B cell (primary cell): ENCODE measurements at places on chromosomes 6 and 20. TPM values are rescaled to one million over a fixed set of nuclear protein-coding genes. Genes with fewer than 3 reads are reported as not detected.

The BTN2A1 gene
- 63.3 and 69.6 TPM in 2 replicates for total RNA-seq

The SRSF12 gene
- total RNA-seq = not detected in 2 replicates

- H3K4me3 ChIP-seq = no peak overlapping the region
- no peaks in the 10 kb centered on the region for H3K36me3 ChIP-seq
- DNase-seq = no peak
- H3K4me1 ChIP-seq = no peaks in the 10 kb centered on the region
- H3K27ac ChIP-seq = no peak overlapping the region
Observed at GRCh38 chr20:19048995-19049501, 163.4 kb upstream of the SLC24A3 start.

- no peaks in the 10 kb centered on the region for H3K27me3 ChIP-seq
- DNase-seq = no peak
- no peaks in the 10 kb centered on the region for H3K4me1 ChIP-seq
- no peak overlapping the region for H3K4me3 ChIP-seq
- no peak overlapping the region for H3K27ac ChIP-seq
- H3K36me3 ChIP-seq = no peaks in the 10 kb centered on the region
Observed at GRCh38 chr6:111683157-111683556, 77.5 kb upstream of the TRAF3IP2 start.

DNA sequence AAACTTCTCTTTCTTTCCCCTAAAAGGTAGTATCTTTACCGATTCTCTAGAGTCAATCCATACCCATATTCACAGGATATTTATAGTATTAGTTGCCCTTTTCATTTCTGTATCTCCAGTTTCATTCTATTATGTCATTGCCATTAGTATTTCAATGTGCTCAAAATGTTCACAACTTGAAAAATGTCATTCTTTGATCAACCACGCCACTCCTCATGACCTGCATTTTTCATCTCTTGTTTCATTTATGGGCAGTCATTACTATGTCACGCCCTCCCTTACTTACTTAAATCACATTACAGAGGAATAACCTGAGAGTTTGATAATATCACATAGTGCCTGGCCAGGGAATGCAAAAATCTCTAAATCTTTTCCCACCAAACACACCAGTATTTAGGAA, 427.3 kb upstream of the GJE1 start:
- H3K27me3 ChIP-seq = no peaks in the 10 kb centered on the region
- no peak overlapping the region for H3K4me3 ChIP-seq
- H3K27ac ChIP-seq = no peak overlapping the region
- H3K4me1 ChIP-seq = no peaks in the 10 kb centered on the region

- H3K4me3 ChIP-seq = no peak overlapping the region
- H3K27me3 ChIP-seq = no peaks in the 10 kb centered on the region
- H3K4me1 ChIP-seq = no peaks in the 10 kb centered on the region
- DNase-seq = no peak
- H3K36me3 ChIP-seq = no peaks in the 10 kb centered on the region
- no peak overlapping the region for H3K27ac ChIP-seq
Observed at GRCh38 chr6:21636876-21637275, 43.3 kb downstream of the SOX4 start.

DNA sequence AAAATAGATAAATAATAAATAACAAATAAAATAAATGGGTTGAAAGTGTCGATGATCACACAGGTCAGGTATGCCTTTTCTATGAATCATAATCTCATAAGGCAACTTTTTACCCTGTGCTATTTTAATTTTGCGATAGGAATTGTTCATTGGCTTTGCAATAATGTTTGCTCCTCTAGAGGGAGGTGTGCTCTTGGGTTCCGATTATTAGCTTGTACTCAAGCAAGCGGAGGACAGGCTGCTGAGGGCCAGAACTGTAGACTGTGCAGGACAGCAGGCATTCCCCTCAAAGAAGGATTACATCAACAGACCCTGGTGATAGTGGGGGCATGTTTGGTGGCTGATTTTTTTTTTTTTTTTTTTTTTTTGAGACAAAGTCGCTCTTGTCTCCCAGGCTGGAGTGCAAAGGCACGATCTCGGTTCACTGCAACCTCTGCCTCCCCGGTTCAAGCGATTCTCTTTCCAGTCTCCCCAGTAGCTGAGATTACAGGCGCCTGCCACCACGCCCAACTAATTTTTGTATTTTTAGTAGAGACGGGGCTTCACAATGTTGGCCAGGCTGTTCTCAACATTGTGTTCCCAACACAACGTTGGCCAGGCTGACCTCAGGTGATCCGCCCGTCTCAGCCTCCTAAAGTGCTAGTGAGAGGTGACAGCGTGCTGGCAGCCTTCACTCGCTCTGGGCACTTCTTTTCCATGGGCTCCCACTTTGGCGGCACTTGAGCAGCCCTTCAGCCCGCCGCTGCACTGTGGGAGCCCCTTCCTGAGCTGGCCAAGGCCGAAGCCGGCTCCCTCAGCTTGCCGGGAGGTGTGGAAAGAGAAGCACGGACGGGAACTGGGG, 35.6 kb downstream of the RIOK1 start:
- DNase-seq = peak; percentile 38
- no peaks in the 10 kb centered on the region for H3K4me1 ChIP-seq
- H3K27me3 ChIP-seq = no peaks in the 10 kb centered on the region
- H3K4me3 ChIP-seq = no peak overlapping the region
- H3K27ac ChIP-seq = no peak overlapping the region

- H3K36me3 ChIP-seq = no peaks in the 10 kb centered on the region
- no peaks in the 10 kb centered on the region for H3K27me3 ChIP-seq
- no peak overlapping the region for H3K4me3 ChIP-seq
- no peaks in the 10 kb centered on the region for H3K4me1 ChIP-seq
Observed at GRCh38 chr6:77368660-77369313, 94.5 kb downstream of the HTR1B start.

DNA sequence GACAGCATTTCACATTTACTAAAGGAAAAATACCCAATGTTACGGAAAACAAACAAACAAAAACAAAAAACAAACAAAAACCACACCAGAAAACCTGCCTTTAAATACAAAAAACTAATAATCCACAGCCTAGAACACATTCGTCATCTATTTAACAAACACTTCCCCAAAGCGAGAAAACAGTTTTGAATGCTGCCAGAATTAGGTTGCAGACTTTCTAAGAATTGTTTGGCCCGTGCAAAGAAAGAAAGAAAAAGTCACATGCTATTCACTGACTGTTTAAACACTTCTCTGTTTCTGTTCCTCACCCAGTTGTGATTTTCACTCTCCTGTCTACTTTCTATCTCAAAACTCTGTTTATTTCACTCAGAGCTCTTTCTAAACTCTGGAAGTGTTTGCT, 52.5 kb downstream of the BCAS1 start:
- peaks cover 17% of the 10 kb centered on the region for H3K4me1 ChIP-seq
- H3K27ac ChIP-seq = peak overlapping the region; percentile 22
- H3K36me3 ChIP-seq = no peaks in the 10 kb centered on the region

- no peak overlapping the region for H3K4me3 ChIP-seq
- peaks cover 1% of the 10 kb centered on the region for H3K36me3 ChIP-seq
Observed at GRCh38 chr20:35901678-35902544, 52.4 kb downstream of the SCAND1 start.

The FNDC11 gene
- 3.8 and 5.1 TPM in 2 replicates for total RNA-seq

The HAO1 gene
- not detected in 2 replicates for total RNA-seq

GRCh38 chr6:143328876-143329275, 121.6 kb downstream of the ADAT2 start:
- H3K27me3 ChIP-seq = no peaks in the 10 kb centered on the region
- H3K27ac ChIP-seq = no peak overlapping the region
- DNase-seq = no peak

DNA sequence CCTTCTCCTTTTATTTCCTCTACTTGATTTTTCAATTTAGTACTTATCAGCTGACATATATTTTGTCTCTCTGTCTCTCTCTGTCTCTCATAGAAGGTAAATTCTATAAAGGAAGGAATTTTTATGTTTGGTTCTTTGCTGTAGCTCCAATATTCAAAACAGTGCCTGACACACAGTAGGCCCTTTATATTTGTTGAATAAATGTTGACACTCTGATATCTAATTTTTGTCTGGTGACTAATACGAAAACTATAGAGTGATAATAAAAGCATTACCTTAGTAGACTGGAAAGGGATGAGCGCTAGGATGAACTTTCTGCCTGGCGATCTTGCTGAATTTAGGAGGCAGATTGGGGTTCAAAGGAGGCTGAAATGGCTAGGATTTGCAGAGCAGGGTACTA, 42.8 kb downstream of the PTPN1 start:
- H3K36me3 ChIP-seq = peaks cover 9% of the 10 kb centered on the region
- DNase-seq = no peak
- H3K4me1 ChIP-seq = peaks cover 62% of the 10 kb centered on the region
- H3K4me3 ChIP-seq = no peak overlapping the region
- H3K27ac ChIP-seq = no peak overlapping the region

The GPLD1 gene
- total RNA-seq = 6.2 and 7.0 TPM in 2 replicates

The C6orf163 gene
- 10.0 and 11.8 TPM in 2 replicates for total RNA-seq

DNA sequence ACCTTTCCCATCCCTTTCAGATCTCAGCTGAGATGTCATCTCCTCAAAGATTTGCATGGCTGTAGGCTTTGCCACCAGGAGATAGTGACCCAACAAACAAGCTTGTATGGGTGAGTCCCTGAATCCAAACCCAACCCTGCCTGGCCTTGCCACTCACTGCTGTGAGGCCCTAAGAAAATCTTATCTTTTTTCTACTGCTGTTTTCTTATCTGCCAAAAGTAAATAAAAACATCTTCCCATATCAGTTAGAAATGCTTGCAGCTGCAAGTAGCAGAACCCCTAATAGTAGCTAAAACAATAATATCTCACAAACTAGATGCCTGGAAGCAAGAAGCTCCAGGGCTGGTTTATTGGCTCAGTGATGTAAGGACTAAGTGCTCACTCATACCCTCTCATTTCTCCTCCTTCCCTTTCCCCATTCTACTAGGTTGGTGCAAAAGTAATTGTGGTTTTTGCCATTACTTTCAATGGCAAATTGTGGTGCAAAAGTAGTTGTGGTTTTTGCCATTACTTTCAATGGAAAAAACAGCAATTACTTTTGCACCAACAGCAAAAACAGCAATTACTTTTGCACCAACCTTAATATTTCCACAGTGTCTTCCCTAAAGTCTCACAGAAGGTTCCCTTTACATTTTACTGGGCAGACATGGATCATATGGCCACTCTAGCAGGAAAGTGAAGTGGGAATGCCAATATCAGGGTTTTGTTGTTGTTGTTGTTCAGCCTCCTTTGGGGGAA, 56.7 kb upstream of the PSMF1 start:
- no peak overlapping the region for H3K4me3 ChIP-seq
- no peak for DNase-seq
- H3K27me3 ChIP-seq = no peaks in the 10 kb centered on the region

The RCAN2 gene
- total RNA-seq = not detected in 2 replicates

- no peaks in the 10 kb centered on the region for H3K36me3 ChIP-seq
- DNase-seq = no peak
- no peaks in the 10 kb centered on the region for H3K27me3 ChIP-seq
Observed at GRCh38 chr6:44820759-44821158, 433.3 kb downstream of the CDC5L start.

DNA sequence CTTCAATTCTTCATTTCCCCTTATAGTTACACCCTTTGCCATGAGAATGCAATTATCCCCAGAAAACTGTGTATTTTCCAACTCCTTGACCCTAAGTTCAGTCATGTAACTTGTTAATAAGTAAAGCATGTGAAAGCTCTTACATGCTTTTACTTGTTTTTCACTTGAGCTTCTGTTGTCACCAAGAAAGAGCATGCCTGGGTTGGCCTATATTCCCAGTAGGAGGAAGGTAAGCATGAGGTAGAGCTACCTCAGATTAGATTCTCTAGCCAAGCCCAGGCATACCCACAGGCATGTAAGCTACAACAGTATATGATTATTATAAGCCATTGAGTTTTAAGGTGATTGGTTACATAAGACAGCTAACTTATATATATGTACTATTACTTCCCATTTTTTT, 101.7 kb upstream of the SMLR1 start:
- no peaks in the 10 kb centered on the region for H3K27me3 ChIP-seq
- no peaks in the 10 kb centered on the region for H3K36me3 ChIP-seq
- H3K4me1 ChIP-seq = no peaks in the 10 kb centered on the region
- no peak overlapping the region for H3K27ac ChIP-seq

The C20orf141 gene
- not detected in 2 replicates for total RNA-seq

DNA sequence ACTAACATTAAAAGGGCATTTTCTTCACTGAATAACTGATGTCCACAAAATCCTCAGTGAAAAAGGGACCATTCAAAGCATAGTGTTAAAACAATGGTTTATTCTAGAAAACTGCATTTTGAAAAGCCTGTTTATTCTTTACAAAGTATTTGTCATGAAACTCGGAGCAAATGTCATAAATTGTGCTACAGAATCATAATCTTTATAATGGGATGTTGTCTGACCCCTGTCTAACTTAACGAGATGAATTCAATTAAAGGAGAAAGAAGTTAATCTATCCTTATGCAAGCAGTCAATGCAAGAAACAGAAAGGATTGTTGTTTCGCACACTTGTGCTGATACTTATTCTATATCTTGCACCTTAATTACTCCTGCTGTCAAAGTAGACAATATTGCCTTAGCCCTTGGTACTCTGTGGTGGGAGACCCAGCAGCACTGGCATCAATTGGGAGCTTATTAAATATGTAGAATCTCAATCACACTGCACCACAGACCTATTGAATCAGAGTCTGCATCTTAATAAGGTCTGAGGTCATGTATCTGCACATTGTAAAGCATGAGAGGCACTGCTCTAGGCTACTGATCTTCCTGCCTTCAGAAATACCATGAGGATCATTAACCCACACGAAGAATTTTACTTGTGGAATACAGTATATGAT, 708.3 kb downstream of the HDGFL1 start:
- H3K4me3 ChIP-seq = no peak overlapping the region
- DNase-seq = no peak
- H3K27me3 ChIP-seq = no peaks in the 10 kb centered on the region
- no peaks in the 10 kb centered on the region for H3K4me1 ChIP-seq
- H3K27ac ChIP-seq = no peak overlapping the region

DNA sequence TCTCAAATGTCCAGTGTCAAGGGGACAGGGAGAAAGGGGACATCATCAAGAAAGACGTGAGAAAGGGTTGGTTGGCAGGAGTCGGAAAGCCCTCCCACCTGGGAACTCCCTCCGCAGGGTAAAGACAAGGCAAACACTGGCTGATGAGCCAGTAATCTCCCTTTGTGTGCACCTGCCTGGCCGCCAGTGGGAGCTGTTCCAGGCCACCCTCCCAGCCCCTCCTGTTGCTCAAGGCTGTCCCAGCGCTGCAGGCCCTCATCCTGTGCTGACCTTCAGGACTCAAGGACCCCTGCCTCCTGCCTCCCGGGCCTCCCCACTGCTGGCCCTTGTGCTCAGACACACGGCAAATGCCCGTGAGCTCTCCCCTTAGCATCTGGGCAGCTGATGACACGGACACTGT, 7.4 kb downstream of the FRMD1 start:
- no peaks in the 10 kb centered on the region for H3K27me3 ChIP-seq
- DNase-seq = no peak
